ENCODE measurements at places on chromosomes 6 and 20.

- DNase-seq: peak; percentile 43
Measured at GRCh38 chr20:23121751-23122320, 35.7 kb upstream of the CD93 start.

GRCh38 chr6:45617441-45617840 is 239.7 kb upstream of the SUPT3H start:
- no peak for DNase-seq

DNA sequence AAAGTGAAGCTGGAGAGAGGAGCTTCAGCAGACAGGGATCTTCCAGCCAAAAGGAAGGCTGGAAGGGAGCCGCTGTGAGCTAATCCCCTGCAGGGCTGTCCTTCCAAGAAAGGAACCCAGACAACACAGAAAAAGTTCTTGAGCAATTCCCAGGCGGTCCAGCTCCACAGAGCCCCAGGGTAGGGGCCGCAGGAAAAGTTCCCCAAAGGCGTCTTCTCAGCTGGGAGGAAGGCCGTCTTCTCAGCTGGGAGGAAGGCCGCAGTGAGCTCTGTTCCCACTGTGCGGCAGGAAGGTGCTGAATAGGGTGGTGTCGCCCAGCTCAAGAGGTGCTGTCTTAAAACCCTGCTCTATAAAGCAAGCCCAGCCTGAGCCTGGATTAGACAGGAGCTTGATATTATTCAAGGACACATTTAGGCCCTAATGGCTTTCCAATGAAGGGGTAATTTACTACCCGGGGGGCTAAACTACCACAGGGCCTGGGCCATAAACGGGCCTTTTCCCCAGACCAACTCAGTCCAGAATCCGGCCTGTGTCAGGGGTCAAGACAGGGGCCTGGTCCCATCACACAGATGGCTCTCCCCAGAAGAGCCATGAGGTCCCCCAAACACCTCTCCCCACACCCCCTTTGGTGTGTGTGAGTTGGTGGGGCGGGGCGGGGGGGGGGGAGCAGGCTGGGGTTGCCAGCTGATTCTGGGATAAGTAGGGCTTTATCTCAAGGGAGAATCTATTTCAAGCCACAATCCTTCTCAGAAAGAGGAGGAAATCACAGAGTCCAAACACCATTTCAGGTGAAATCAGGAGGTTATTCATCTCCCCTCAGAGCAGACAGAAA is 103.6 kb downstream of the NOL4L start:
- no peak for DNase-seq

DNA sequence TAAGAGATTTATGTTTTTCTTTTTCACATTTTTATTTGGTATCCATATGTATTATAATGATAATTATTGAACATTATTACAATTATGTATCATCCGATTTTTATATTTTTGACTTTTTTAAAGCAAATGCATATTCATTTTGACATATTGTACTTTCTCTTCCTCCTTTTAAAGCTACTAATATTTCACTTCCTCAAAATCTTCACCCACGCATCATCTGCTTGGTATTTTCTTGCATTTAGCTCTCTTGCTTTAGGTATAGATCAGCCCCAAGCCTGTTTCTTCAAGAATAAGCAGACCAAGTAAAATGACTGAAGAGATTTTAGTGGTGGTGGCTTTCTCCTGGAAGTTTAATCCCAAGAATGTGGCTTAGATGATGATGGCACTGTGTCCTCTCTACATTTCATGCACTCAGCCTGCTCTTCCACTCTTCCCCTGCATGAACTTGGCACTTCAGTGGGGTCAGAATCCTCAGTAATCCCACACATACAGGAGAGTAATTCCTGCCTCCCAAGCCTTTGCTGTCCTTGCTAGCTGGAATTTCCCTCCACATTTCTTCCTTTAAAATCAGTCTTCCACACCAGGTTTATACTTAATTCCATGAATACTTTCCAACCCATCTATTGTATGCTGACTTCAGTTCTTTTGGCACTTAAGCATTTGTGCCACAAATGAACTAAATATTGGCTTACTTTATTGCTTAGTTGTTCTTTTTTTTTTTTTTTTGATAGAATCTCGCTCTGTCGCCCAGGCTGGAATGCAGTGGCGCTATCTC is 8.2 kb downstream of the NCOA7 start:
- DNase-seq: peak; percentile 82

- DNase-seq: no peak
Measured at GRCh38 chr6:147509891-147510290, 1.4 kb downstream of the SAMD5 start.

- no peak for DNase-seq
Measured at GRCh38 chr20:41900201-41900691, 282.1 kb upstream of the CHD6 start.

DNA sequence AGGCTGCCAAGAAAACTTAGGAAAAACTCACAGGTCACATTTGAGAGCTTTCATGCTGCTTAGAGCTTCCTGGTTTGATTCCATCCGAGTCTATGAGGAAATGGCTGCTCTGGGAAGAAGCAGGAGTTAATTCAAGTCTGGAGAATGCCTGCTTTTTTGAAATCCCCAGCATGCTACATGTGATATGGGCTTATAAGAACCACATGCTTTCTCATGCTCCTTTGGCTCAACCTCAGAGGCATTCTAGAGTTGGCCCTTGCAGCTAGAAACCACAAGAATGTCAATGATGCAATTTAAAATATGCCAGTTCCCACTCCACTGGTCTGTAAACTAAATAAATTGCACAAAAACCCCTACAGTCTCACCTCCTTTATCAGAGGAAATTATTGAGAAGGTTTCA is 142.9 kb upstream of the OLIG3 start:
- DNase-seq: peak; percentile 31

- no peak for DNase-seq
Measured at GRCh38 chr6:152225241-152225934, 411.8 kb downstream of the SYNE1 start.

GRCh38 chr6:12909833-12910232 is 193.3 kb downstream of the PHACTR1 start:
- no peak for DNase-seq

DNA sequence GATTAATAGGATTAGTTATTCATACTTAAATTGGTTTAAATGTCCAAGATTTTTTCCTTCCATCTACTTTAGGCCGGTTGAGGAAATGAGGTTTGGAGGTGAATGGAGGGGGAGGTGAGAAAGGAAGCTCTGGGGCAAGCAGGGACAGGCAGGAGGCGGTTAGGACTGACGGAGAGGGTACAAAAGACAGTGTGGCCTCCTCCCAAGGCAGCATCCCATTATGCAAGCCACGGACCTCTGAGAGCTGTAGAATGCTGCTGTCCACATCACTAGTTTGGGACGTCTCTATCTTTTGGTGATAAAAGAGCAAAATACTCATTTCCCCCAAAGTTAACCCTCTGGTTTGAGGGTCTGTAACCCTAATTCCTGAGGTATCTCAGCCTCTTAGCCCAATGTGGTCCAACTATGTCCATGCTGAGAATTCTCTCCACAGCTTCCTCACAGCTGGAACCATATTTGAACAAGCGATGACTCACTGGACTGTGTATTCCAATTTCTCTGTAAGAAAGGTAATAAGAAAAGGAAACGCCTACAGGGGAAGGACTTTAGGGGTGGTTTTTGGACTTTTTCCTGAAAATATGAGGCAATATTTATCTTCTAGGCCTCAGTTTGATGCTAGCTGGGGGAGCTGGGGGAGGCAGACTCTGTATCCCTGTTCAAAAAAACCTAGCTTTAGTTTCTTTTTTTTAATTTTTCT is 172.2 kb downstream of the TFAP2B start:
- DNase-seq: no peak

GRCh38 chr6:45741437-45742171 is 274.1 kb downstream of the CLIC5 start:
- DNase-seq: peak; percentile 80

- peak; percentile 76 for DNase-seq
Measured at GRCh38 chr6:17086469-17086868, 15.4 kb upstream of the STMND1 start.

- peak; percentile 33 for DNase-seq
Measured at GRCh38 chr20:63980317-63980805, 571 bp upstream of the PRPF6 start.

GRCh38 chr6:35662999-35663398 is 25.7 kb downstream of the FKBP5 start:
- DNase-seq: no peak

DNA sequence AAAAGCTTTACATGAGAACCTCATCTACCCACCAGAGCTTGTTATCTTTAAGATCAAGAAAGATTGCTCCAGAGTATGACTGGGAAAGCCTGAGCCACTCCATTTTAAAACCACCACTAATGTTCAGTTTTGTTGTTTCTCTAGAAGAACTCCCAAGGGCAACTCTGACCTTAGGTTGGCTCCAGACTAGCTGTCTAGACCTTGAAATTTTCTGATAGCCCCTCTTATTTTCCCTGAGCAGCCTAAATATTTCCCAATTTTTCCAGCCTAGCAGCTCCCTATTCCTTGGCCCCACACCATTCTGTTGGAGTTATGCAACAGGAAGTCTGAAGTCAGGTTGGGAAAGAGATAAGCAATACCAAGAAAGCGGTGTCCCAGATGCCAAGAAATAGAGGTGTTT is 84.6 kb upstream of the TCF21 start:
- no peak for DNase-seq

- no peak for DNase-seq
Measured at GRCh38 chr20:58475466-58475865, 39.7 kb downstream of the APCDD1L start.

DNA sequence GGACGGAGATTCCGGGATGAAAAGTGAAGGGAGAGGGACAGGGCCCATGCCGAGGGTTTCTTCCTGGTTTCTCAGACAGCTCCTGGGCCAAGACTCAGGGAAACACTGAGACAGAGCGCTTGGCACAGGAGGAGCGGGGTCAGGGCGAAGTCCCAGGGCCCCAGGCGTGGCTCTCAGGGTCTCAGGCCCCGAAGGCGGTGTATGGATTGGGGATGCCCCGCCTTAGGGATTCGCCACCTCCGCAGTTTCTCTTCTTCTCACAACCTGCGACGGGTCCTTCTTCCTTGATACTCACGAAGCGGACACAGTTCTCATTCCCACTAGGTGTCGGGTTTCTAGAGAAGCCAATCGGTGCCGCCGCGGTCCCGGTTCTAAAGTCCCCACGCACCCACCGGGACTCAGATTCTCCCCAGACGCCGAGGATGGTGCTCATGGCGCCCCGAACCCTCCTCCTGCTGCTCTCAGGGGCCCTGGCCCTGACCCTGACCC is 55.0 kb upstream of the HLA-A start:
- DNase-seq: peak; percentile 63

DNA sequence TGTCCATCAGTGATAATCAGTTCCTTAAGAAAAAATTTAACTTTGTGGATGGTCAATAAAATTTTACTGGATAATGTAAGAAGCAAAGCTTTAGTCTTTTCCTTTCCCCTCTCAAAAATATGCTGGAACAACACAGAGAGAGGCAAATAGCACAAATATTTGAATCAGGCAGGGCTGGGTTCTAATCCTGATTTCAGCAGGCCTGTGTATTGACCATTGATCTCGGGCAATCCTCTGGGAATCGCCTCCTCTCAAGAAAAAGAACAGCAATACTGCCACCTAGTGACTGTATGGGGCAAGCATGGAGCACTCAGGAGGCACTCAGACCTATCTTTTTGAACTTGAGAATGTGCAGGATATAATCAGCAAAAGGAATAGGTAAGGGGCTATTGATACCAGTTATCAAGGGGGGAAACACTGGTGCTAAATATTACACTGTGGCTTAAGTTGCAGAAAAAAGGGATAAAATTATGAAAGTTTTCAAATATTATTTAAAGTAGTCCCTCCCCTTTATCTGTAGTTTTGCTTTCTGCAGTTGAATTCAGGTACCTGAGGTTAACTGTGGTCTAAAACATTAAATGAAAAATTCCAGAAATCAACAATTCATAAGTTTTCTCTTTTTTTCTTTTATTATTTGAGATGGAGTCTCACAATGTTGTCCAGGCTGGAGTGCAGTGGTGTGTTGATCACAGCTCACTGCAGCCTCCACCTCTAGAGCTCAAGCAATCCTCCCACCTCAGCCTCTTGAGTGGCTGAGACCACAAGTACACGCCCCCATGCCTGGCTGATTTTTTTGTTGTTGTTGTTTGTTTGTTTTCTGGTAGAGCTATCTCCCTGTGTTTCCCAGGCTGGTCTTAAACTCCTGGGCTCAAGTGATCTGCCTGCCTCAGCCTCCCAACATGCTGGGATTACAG is 91.8 kb upstream of the NHSL1 start:
- DNase-seq: peak; percentile 77

GRCh38 chr20:38271608-38272120 is 11.1 kb upstream of the KIAA1755 start:
- DNase-seq: no peak

DNA sequence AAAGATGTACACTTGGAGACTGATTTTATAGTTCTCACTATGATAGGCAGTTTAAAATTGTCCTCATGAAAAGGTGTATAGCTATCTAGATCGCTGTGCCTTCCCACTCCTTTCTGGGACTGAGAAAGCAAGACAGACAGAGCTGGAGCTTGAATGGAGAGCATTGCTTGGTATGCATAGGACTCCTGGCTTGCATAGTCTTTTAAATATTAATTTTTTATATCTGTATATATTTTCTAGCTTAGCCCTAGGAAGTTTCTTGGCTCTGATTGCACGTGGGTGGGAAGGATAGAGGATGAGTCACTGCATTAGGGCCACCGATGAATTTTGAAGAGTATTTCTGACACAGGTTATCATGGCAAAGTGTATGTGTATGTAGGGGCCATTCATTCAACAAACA is 150.0 kb upstream of the SPACA1 start:
- DNase-seq: no peak

GRCh38 chr6:6317825-6318733 is 2.4 kb downstream of the F13A1 start:
- no peak for DNase-seq

- peak; percentile 34 for DNase-seq
Measured at GRCh38 chr6:166656230-166657151, 29.4 kb upstream of the RPS6KA2 start.

GRCh38 chr6:87656857-87657256 is 45.2 kb downstream of the AKIRIN2 start:
- no peak for DNase-seq

GRCh38 chr6:49835140-49835539 is 31.2 kb downstream of the CRISP1 start:
- no peak for DNase-seq

DNA sequence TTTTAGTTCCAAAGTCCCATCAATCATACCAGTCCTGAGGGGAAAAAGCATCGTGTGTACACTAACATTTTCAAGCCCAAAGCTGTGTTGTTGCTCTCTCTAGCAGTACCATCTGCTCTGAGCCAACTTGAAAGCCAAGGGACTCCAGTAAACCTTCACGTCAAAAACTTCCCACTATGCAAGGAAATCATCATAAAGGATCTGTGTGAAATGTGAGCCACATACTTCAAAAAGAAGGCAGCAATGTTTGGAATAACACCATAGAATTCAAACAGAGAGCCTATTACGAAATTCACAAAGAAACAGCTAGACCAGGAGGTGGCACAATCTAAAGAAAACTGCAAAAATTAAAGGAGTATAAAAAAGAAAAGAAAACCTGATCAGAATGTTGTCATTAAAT is 399.8 kb upstream of the EPHA7 start:
- no peak for DNase-seq

GRCh38 chr6:166809721-166810120 is 146.6 kb downstream of the RNASET2 start:
- no peak for DNase-seq
